NCI-H1092 treated with DMSO at 0.1 percent for 48 hours (cell line): ENCODE measurements at places on chromosomes 1 and 21.
A peak's percentile ranks its signal among the peaks of the same experiment; 100 is the strongest.

DNA sequence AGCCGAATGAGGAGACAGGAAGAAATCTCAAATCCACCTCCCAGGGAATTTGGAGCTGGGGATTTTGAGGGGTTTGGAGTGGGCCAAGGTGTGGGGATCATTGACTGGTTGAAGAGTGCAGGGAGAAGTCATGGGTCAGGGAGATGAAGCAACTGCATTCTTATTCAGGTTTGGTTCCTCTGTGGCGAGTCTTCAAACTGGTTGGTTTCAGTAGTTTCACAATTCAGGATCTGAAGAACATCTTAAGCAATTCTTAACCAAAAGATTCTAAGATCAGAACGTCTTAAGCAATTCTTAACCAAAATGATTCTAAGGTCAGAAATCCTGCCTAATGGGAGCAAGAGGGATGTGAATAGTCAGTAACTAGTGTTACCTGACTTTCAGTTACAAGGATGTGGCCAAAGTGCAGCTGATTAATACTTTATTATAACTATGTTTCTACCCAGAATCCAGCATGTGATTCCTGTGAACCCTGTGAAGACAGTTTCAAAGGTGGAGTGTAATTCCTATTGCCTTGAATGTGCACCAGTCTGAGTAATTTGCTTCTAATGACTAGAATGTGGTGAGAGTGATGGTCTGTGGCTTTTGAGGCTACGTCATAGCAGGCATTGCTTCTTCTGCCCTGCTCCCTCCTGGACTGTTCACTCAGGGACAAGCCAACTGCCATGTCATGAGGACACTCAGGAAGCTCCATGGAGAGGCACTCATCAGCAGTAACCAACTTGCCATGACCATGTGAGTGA, 61.2 kb downstream of the OLFML3 start:
- DNase-seq = no peak

DNA sequence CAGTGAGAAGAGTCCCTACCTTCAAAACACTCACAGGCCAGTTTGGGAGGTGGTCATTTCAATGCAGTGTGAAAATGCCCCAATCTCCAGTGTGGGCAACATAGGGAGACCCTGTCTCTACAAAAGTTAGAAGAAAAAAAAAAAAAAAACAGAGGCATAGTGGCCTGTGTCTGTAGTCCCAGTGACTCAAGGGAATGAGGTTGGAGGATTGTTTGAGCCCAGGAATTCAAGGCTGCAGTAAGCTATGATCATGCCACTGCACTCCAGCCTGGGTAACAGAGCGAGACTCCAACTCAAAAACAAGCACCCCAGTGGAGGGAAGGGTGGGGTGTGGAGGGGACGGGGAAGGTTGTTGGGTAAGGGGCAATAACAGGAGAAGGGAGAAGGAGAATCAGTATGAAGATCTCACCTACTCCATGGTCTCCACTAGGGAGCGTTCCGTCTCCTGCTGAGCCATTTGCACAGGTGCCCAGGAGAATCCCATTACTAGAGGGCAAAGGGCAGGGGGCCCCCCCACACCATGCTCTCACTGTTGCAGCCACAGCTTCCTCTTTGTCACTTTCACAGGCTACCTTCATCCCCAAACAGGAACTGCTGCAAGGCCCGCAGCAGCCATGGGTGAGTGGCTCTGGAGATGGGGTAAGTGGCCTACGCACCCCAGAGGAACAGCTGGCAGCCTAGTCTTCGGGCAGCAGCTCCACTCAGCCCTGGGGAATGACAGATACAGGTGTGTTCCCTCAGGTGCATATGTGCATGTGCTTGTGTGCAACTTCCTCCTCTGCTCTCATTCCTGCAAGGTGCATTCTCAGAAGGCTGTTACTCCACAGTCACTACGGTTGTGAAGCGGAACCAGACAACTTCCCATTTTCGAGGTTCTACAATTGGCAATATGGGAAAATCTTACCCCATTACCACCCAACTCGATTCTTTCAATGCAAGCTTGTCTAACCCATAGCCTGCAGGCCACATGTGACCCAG, 87.9 kb upstream of the LYST start:
- no peak for DNase-seq

DNA sequence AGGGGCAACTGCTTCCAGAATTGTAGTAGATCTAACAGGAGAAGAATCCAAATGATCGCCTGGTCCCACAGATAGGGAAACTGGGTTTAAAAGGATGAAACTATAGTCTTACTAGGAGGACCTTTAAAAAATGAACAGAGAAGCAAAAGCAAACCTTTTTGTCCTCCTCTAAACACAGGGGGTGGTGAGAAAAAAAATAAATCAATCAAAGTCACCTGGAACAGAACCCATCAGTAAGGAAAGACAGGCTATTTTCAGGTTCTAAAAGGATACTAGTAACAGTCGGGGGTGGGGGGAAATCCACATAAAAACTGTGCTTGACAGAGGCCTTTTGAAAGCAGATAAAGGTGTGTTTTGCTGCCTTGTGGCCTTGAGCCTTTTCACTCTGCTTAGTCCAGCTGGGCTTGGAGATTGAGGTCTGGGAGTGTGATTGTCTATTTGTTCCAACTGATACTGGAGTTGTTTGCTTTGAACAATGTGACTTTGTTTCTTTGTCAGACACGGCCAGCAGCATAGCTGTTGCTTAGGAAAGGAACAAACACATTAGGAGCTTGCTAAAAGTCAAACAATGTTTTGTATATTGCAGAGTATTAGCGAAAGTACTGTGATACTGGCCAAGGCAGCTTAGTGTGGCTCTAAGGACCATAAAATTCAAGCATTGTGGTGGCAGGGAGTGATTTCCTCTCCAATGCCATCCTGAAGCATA, 141.1 kb upstream of the IRF2BP2 start:
- DNase-seq = peak; percentile 92

DNA sequence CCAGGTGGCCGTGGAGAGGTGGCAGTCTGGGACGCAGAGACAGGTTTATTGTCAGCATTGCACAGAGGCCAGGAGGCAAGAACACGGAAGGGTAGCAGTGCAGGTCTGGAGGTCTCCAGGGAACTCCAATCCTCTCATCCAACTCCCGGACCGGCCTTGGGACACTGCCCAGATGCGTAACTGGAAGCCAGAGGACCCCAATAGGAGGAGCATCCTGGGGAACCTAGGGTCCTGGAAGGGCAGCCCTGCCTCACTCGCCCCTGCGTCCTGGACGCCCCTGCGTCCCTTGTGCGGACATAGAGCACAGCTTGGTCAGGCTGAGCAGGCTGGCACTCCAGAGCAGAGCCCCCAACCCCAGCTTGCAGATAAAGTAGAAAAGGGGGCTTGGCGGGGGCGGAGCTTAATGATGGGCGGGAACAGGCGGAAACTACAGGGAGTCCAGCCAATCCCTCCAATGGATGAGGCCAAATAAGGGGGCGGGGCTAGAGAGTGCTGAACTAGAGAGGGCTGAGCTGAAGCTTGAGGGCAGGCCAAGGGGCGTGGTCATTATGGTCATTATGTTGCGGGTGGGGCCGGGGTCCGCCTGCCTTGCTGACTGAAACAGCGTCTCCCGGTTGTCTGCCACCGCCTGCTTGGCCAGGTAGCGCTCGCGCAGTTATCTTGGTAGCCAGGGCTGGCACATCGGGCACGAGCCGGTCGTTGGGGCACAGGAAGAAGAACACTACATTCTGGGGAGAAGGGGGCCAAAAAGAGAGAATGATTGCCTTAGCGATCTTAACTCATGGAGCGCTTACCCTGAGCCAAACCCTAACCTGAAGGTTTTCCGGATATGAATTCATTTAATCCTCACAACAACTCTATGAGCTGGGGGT, 3.7 kb upstream of the ARHGEF19 start:
- DNase-seq = peak; percentile 92

DNA sequence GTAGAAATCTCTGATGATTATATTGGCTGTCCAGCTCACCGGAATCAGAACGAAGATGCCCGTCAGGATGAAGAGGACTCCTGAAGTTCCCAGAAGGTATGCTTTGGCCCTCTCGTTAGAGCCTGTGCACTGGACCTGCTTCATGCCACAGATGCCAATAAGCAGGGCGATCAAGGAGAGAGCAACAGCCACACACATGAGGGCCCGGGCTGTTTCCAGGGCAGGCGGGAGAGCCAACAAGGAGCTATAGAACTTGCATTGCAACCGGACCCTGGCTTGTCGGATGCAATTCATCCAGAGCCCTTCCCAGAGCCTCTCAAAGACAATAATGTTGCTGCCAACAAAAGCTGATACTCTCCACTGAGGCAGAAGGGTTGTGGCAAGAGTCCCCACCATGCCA, 434 bp downstream of the CLDN17 start:
- DNase-seq = no peak

DNA sequence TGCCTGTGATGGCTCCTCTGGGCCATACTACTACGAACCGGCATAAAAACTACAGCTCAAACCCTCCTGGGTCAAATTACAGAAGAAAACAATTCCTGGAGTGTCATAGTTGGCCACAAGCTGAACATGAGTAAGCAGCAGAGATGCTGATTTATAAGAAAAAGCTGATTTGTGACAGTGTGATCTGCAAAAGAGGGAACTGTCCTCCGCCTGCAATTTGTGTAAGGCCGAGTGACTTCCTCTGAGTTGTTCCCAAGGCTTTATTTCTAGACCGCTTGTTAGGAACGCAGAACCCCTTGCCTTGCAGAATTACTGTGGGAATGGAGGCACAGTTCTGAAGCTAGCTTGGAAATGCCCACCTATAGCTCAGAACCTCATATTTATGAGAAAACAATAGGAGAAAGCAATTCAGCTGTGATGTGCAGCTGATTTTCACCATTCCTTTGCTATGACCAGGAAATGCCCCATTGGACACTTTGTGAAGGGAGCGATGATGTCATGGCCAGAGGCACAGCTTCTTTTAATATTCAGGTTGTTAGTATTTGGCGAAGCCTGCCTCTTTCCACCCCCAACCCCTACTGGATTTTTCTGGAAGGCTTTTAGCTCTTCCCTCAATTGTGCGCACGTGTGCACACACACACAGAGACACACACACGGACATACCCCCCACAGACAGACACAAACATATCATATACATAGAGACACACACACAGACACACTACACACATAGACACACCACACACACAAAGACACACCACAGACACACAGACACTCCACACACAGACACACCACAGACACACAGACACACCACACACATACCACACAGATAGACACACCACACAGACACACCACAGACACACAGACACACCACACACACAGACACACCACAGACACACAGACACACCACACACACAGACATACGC, 47.6 kb downstream of the IER5 start:
- no peak for DNase-seq

- DNase-seq = no peak
These were observed 2.7 kb downstream of the HIVEP3 start for GRCh38 chr1:41915786-41916571.

DNA sequence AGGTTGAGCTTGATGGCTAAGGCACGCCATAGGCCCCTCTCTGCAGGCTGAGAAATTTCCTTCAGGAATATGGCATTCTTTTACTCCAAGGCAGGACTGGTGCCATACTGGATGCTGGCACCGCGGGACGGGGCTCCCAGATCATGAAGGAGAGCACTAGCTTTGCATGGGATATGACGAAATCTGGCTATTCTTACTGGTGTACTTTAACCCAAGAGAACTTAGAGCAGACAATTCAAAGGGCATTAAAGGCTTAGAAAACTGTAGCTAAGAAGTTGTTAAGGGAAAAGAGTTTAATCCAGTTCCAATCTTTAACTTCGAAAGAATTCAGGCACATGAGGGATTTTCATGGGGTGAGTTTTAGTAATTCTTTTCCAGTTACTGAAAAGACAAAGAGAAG, 204.4 kb upstream of the ESRRG start:
- DNase-seq = no peak

GRCh38 chr21:43938751-43939442, 73.2 kb upstream of the TRAPPC10 start:
- DNase-seq = peak; percentile 68

GRCh38 chr1:199817266-199817665, 210.2 kb upstream of the NR5A2 start:
- no peak for DNase-seq

DNA sequence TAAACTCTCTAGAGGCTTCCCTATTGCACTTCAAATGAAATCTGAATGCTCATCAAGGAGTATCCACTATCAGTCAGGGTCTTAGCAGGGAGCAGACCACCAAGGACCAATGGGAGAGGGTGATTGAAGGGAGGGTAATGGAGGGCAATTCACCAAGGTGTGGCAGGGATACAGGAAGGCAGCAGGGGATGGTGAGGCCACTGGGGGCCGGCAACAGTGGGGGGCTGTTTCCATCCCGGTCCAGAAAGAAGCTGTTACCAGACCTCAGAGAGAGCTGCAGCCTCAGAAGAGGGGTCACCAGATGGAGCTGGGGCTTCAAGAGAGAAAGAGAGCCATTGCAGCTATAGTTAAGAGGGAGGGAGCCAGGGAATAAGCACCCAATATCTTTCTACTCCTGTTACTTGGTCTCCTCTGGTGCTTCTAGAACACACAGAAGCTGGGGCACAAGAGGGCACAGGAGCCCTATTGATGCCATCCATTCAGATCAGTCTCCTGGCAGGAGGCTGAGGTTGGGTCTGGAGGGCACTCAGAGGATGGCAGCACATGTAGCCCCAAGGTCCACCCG, 417.6 kb downstream of the PTPRU start:
- no peak for DNase-seq

DNA sequence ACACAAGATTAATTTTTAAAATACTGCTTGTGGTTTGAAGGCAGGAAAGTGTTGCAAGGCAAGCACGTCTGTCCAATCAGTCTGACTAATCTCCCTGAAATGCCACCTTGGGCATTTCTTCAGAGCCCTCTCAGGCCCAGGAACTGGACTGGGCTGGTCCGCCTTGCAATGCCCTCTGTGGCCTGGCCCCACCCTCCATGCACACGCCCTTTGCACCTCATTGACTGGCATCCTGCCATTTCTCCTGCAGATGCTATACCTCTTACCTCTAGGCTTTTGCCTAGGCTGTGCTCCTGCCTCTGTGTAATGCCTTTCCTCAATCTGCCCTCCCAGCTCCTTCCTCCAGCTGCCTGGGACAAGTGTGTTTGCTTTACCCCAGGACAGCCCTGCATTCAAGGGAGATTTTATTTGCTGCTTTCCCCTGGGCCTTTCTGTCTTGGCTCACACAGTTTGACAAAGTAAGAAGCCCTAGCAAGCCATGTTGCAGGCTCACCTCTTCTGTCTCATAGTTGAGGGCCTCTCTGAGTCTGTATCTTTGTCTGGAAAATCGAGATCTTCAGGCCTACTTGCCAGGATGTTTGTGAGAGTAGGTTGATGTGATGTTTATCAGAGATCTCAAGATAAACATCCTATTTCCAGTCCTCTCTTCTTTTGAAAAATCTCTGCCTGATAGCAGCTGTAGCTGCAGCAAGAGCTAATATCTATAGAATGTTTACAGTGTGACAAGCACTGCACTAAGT, 149.2 kb upstream of the JUN start:
- DNase-seq = peak; percentile 53

DNA sequence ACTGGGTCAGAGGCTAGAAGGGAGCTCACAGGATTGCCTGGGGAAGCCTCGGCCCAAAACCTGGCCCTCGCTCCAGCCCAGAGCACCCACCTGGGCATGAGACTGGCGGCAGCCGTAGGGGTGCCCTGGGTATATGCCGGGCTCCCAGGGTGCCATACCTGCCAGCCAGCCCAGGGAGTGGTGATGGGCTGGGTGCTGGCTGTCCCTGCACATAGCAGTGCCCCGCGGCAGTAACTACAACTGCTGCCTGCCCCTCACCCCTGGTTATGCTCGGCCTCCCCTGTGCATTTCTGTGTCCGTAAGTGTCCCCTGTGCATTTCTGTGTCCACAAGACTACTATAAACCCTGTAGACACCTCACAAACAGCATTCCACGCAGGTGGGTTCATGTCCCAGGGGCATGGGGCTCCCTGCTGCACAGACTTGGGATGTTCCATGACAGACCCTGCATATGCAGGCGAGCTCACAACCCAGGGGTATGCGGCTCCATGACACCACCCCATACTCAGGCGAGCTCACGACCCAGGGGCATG, 5.8 kb upstream of the SPATC1L start:
- DNase-seq = no peak
